ENCODE measurements at places on chromosomes 12 and 14. TPM values are rescaled to one million over a fixed set of nuclear protein-coding genes. Genes with fewer than 3 reads are reported as not detected.

Gene BEGAIN
- 6.8 TPM for total RNA-seq

Gene TCHP
- total RNA-seq = 11.0 TPM

Gene PELI2
- 7.1 TPM for total RNA-seq

Gene TAS2R8
- 0.26 TPM for total RNA-seq

Gene AQP2
- total RNA-seq = not detected

Gene RASSF9
- under 0.01 TPM for total RNA-seq

Gene CAPRIN2
- 27.7 TPM for total RNA-seq

Gene DYNC1H1
- total RNA-seq = 387 TPM

Gene ACOT6
- not detected for total RNA-seq

Gene KRT75
- 1.4 TPM for total RNA-seq

Gene SMIM41
- total RNA-seq = 0.39 TPM

Gene PZP
- total RNA-seq = not detected

Gene MGAT4C
- not detected for total RNA-seq

Gene NRIP2
- total RNA-seq = 0.26 TPM

Gene ABCD4
- total RNA-seq = 36.7 TPM

Gene TTC6
- under 0.01 TPM for total RNA-seq
